Activated CD4-positive, alpha-beta memory T cell treated with anti-CD3 and anti-CD28 coated beads for 36 hours (primary cell): ENCODE measurements at places on chromosomes 5 and 9. TPM values are rescaled to one million over a fixed set of nuclear protein-coding genes. Genes with fewer than 3 reads are reported as not detected.

- no peak overlapping the region for H3K4me3 ChIP-seq
- H3K36me3 ChIP-seq: no peaks in the 10 kb centered on the region
- H3K27me3 ChIP-seq: no peaks in the 10 kb centered on the region
- H3K27ac ChIP-seq: no peak overlapping the region
Measured at GRCh38 chr5:73061593-73061992, 58.8 kb upstream of the TMEM171 start.

DNA sequence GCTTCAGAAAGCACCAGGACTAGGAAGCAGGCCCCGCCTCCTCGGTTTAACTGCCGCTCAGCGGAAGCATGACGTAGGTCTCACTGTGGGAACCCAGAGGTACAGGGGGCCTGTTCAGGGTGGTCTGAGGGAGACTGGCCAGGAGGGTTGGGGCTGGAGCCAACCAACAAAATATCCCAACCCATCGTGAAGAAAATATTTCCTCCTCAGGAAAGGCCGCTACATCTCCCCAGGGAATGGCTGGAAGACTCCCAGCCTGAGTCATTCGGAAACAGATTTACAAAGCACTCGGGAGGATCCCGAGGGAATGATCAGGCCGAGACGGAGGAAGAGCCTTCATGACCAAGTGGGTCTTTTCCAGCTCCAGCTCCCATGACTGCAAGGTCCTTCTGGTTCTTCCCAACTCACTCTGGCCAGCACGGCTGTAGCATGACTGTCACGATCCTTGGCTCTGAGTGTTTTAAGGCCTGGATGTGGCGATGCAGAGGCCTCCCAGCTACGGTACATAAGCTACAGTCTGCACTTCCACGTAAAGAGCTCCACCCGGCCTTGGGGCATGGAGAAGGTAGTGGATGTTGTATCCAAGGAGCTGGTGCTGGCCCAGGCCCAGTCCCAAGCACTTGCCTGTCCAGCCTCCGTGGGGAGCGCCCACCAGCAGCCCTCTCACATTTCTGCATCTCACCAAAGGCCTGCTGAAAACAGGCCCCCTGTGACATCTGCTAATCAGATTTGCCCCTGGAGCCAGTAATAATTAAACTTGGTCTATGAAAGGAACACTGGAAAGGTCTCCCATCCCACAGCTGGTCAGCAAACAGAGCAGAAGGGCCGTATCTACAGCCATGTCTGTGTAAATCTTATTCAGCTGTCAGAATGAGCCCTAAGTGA, 100.6 kb downstream of the LHFPL2 start:
- no peak overlapping the region for H3K27ac ChIP-seq
- H3K36me3 ChIP-seq: no peaks in the 10 kb centered on the region
- peaks cover 3% of the 10 kb centered on the region for H3K27me3 ChIP-seq
- H3K4me1 ChIP-seq: peaks cover under 1% of the 10 kb centered on the region
- no peak overlapping the region for H3K4me3 ChIP-seq

GRCh38 chr5:43993634-43994351, 390.8 kb downstream of the NNT start:
- H3K36me3 ChIP-seq: no peaks in the 10 kb centered on the region
- H3K27me3 ChIP-seq: no peaks in the 10 kb centered on the region
- no peak overlapping the region for H3K27ac ChIP-seq
- no peaks in the 10 kb centered on the region for H3K4me1 ChIP-seq

DNA sequence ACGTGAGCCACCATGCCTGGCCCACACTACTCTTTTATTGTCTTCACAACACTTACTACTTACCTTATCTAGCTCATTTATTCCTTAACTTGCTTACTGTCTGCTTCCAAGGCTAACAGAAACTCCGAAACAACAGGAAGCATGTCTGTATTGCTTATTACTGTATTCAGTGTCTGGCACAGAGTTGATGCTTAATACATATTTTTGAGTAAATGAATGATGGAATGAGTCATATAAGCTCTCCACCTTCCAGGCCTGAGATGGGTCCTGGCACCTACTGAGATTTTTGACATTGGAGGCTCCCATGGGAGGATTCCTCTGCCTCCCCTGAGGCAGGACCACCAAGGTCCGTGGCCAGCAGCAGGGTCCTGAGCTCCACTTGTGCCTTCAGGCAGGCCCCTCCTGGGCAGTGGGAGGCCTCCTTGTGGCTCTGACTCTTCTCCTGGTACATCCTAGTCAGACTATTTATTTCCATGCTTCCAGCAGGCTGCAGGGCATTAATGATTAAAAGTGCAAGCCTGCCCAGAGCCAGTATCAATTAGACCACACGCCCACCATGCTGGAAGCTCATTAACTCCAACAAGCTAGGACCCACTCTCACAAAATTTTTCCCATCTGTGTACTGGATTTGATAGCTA, 76.5 kb upstream of the CTNNA1 start:
- H3K36me3 ChIP-seq: peaks cover 6% of the 10 kb centered on the region
- H3K4me3 ChIP-seq: no peak overlapping the region
- peaks cover 42% of the 10 kb centered on the region for H3K27me3 ChIP-seq
- no peaks in the 10 kb centered on the region for H3K4me1 ChIP-seq

- H3K36me3 ChIP-seq: no peaks in the 10 kb centered on the region
- H3K27ac ChIP-seq: no peak overlapping the region
- no peaks in the 10 kb centered on the region for H3K27me3 ChIP-seq
Measured at GRCh38 chr5:4868140-4868735, 271.9 kb upstream of the ADAMTS16 start.

The SLC4A9 gene
- 0.26 TPM for total RNA-seq
